Frontal cortex (tissue), 4 donors: ENCODE measurements at places on chromosomes 16 and 17. TPM values are rescaled to one million over a fixed set of nuclear protein-coding genes. Genes with fewer than 3 reads are reported as not detected.

Gene HASPIN
- total RNA-seq: 0.82 TPM

Gene SSTR5
- not detected for total RNA-seq

Gene KRT32
- not detected for total RNA-seq

Gene TP53TG3D
- total RNA-seq: 1.2 TPM

Gene PLXDC1
- total RNA-seq: 9.8 TPM

Gene GDPD1
- 54.2 TPM for total RNA-seq

Gene QPRT
- 2.9 TPM for total RNA-seq

Gene HAP1
- total RNA-seq: under 0.01 TPM
